ENCODE measurements at places on chromosomes 6 and 20.

GRCh38 chr6:143485967-143486366 lies 25.6 kb downstream of the FUCA2 start:
- no peak for DNase-seq

- DNase-seq: peak; percentile 59
These were observed 231.9 kb downstream of the PKHD1 start for GRCh38 chr6:51855310-51856082.

DNA sequence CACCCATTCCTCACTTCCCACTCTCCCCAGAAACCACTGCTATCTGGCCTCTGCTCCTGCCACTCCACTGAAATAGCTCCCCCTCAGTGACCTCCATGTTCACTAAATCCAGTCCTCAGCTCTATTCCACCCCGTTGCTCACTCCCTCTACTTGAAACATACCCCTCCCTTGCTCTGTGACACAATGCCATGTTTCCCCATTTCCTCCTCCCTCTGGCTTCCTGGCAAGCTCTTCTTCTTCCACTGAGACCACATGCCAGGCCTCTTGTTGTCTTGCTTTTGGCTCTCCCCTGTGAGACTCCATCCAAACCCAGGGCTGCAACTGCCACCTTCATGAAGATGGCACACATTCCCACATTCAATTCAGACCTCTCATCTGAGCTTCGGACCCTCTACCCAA lies 13.9 kb downstream of the TMEM151B start:
- DNase-seq: no peak

GRCh38 chr6:33788694-33789549 lies at the start of gene LEMD2:
Gene LEMD2 (minus strand): TSS chr6:33789130. CDS start chr6:33789116, 14 bp downstream.
- DNase-seq: peak; percentile 92

- DNase-seq: no peak
These were observed 75.7 kb upstream of the SNX9 start for GRCh38 chr6:157747370-157747769.

GRCh38 chr6:18189196-18189595 lies 34.0 kb downstream of the KDM1B start:
- DNase-seq: no peak

GRCh38 chr6:111844921-111845320 lies 28.3 kb downstream of the FYN start:
- no peak for DNase-seq

DNA sequence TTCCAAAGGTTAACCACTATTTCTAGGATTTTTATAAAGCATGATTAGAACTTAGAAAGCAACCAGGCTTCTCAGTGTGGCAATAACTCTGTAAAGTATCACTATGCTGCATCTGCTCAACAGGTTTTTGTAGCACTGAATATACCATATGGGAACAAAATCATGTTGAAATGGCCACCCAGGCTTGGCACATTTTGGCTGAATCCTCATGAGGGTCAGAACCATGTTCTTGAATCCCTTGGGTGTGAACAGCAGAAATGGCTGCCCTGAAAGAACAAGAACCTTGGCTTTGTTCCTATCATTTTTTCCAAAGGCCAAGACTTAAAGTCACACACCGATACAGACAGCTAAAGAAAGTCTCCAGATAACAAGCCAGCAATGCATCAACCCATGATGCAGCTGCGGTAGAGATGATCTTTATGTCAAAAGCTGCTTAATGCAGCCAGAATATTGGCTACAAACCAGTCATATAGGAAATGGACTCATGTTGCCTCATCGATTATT lies 283.0 kb upstream of the NOX3 start:
- no peak for DNase-seq

- DNase-seq: no peak
These were observed 161.7 kb upstream of the BMP5 start for GRCh38 chr6:56036916-56037600.

DNA sequence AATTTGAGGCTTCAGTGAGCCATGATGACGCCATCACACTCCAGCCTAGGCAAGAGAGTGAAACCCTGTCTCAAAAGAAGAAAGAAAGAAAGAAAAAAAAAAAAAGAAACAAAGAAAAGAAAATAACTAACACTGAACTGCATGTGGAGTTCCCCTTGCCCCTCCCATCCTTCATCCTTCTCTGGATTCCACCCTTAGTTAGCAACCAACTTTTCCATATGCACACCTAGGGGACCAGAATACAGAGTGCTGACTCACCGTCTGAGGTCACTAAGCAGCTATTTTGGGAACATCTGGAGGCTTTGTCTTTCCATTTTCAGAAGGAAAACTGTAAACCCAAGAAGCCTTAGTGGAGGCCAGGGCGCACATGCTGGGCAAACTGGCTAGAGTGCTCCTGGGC lies 257.4 kb downstream of the MAFB start:
- DNase-seq: no peak

DNA sequence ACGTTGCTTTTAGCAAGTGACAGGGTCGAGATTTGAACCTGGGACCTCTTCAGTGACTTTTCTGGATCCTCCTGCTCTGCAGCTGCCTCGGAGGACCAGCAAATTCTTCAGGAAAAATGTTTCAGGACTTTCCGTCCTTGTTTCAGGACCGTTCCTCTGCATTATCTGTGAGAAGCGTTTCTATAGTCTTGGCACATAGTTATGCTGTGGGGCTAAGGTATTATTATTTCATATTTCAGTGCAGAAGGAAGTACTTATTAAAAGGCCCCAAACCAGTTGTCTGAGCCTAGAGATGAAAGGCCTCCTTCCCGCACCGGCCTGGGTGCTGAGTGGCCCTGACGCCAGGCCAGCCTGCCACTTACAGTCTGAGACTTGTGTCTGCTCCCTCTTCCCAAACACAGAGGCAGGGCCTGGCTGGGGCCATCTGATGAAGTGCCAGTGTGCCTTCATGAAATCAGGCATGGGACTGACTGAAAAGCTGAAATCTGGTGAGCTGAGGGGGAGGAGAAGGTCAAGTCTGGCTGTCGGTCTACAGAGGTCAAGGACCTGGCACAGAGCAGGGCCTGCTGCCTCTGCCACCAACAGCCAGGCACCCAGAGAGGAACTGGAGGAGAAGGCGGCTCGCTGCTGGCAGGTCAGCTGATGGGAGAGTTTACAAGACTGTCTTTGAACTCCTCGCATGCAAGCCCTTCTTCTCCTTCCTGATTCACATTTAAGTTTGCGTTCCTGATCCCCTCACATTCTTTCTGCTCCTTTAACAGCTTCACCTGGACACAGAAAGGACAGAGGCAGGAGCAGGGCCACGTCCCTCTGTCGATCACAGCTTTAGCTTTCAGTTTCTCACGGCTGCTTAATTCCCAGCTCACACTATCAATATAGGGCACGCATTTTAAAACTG lies 8.9 kb upstream of the QKI start:
- DNase-seq: no peak

DNA sequence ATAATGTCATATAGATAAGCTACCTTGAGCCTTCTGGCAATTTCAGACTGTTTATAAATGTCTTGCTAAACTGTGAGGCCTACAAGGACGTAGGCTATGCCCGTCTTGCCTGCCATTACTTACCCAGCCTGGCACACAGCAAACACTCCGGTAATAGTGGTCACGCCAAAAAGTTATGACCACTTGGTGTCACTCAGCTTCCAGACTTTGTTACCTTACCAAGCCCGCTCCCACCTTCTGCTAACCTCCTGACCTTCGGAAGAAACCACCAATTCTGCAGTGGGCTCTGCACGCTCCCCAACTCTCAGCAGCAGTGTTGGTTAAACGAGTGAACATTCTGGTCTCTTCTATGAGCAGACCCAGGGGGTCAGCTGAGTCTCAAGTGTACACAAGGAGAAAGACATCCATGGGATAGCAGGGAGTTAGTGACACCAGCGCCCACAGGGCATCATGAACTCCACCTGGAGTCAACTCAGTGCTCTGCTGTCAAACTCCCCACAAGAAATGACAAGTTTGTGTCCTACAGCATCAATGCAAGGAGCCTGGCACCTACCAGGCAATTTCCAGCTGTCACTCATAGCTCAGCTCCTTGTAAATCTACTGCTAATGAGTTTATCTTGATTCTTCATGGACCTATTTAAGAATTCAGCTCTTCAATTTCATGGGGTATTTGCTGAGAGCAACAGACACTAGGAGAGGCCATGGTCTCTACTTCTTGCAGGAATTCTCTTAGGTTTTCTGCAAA lies 119.9 kb downstream of the TTLL2 start:
- no peak for DNase-seq

GRCh38 chr6:24600903-24601302 lies 45.1 kb downstream of the KIAA0319 start:
- no peak for DNase-seq

DNA sequence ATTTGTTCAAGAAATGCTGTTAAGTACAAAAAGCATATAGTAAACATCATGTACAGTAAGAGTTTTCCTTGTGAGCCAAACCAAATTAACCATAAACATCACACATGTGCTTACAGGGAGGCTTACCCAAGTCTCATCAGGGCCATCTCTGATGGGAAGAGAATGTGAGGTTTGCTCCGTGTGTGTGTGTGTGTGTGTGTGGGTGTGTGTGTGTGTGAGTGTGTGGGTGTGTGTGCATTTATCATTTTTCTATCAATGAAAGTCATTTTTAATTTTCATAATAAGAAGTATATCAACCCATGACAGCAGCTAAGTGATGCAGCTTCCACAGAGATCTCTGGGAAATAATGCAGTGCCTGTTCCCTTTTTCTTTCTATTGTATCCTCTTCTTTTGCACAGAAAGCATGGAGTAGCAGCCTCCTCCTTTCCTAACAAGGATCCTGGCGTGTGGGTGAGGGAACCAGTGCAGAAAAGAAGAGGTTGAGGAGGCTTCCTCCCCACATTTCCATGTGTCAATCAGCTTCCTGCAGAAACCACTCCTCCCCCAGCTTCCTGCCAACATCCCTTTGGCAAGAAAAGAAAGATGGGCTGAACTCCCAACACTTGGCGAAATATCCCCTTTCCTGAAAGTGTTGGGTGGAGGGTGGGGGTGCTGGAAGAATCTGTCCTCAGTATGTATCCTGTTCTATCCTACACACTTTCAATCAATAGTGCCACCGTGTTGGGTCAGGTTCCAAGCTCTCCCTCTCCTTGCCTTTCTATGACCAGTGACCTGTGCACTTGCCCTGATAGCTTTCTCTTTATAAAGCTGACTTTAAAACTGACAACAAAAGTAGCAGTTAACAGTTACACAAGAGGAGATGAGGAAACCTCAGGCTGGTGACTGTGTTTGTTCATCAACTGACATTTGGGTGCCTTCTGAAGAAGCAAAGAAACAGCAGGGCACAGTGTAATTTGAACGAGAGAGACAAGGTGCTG lies 251.8 kb upstream of the CITED2 start:
- no peak for DNase-seq

- no peak for DNase-seq
These were observed 989.7 kb downstream of the EYS start for GRCh38 chr6:64717281-64717680.

GRCh38 chr6:149230712-149231460 lies 86.6 kb upstream of the TAB2 start:
- DNase-seq: no peak

GRCh38 chr20:45372646-45373352 lies 5.3 kb downstream of the TP53TG5 start:
- peak; percentile 37 for DNase-seq

DNA sequence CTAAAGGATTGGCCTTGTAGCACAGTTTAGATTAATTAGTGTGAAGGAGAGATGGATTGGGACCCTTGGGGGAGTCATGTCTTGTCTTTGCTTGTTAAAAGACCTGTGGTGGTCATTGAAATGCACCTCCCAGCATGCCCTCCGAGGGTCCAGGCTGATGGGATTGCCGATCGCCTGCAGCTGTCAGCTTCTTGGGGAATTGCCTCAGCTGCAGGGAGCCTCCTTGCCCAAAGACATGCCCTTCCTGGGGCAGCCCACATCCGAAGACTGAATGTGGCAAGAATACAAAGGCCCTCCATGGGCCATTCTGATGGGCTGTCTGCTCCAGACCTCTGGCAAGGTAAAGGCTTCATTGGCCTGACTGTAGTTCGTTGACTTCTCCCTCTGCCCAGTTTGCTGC lies 150.7 kb downstream of the FARS2 start:
- DNase-seq: no peak

DNA sequence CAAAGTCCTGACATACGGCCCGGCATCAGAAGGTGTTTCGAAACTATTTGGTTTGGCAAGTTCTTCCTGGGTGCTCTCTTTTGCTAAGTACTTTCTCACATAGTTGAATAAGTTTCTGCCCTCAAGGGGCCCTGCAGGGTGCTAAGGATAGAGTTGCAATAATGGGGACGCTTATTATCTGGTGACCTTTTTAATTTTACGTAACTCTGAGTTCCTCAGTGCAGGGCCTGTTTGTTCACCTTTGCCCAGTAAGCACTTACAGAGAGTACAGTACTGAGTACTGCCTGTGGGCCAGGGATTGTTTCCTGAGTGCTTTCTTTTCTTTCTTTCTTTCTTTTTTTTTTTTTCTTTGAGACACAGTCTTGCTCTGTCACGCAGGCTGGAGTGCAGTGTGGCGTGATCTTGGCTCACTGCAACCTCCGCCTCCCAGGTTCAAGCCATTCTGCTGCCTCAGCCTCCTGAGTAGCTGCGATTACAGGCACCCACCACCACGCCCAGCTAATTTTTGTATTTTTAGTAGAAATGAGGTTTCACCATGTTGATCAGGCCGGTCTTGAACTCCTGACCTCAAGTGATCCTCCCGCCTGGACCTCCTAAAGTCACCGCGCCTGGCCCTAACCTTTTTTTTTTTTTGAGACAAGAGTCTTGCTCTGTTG lies 4.5 kb upstream of the PXMP4 start:
- DNase-seq: no peak

GRCh38 chr20:42836339-42836738 lies 353.4 kb downstream of the PTPRT start:
- peak; percentile 50 for DNase-seq

DNA sequence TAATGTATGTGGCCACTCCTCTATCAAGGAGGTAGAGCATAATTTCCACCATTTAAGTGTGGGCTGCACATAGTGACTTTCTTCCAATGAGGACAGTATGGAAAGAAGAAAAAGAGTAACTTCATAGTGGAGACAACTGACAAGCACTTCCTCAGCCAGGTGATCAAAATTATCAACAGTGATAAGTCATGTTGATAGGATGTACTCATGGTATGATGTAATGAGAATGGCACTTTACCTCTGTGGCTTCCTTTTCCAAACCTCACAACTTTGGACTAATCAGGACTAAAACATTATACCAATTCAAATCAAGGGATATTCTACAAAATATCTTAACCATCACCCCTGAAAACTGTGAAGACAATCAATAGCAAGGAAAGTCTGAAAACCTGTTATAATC lies 302.3 kb upstream of the CITED2 start:
- DNase-seq: no peak

DNA sequence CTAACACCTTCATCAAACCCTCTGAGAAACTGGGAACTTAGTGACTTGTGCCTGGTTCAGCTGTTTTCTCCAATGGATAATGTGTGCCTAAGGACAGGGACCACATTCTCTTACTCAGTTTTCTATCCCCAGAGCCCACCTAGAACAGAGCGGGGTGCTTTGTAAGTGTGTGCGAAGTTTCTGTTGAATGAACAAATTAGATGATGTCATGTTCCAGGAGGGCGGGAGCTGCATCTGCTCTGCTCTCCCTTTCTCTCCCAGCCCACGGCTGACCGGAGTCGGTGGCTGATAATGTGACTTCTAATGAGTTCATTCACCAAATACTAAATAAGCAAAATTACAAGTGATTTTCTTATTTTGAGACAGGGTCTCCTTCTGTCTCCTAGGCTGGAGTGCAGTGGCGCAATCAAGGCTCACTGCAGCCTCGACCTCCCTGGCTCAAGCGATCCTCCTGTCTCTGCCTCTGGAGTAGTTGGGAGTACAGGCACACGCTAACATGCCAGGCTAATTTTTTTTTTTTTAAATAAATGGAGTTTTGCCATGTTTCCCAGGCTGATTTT lies 60.7 kb upstream of the FNDC1 start:
- no peak for DNase-seq

GRCh38 chr20:57919049-57919448 lies 209.2 kb upstream of the PMEPA1 start:
- no peak for DNase-seq

Data from NCI-H345 (cell line).